ENCODE measurements at places on chromosomes 3 and 15. TPM values are rescaled to one million over a fixed set of nuclear protein-coding genes. Genes with fewer than 3 reads are reported as not detected.

DNA sequence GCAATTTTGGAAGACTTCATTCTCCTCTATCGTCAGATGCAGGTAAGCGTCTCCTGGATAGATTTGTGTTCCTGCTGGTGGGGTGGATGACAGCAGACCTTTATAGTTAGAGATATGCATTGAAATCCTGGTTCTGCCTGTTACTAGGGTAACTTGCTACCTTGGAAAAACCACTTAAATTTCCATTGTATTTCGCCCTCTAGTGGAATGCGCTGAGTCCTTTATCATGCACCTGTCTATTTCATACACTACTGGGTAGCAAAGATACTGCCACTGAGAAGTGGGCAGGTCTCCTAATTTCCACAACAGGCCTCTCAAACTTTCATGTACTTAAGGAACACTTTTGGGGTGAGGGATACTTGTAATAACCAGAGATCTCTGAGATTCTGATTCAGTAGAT lies 209.5 kb upstream of the SUCLG2 start:
- H3K27ac ChIP-seq: no peak overlapping the region
- no peaks in the 10 kb centered on the region for H3K36me3 ChIP-seq
- DNase-seq: no peak

NOX5 gene
- total RNA-seq: not detected

- H3K36me3 ChIP-seq: no peaks in the 10 kb centered on the region
- H3K27me3 ChIP-seq: no peaks in the 10 kb centered on the region
- peak; percentile 40 for DNase-seq
- no peak overlapping the region for H3K27ac ChIP-seq
- H3K4me1 ChIP-seq: peaks cover 5% of the 10 kb centered on the region
These were observed 23.2 kb upstream of the IP6K2 start for GRCh38 chr3:48739955-48740823.

- H3K4me3 ChIP-seq: no peak overlapping the region
- no peaks in the 10 kb centered on the region for H3K4me1 ChIP-seq
- DNase-seq: no peak
- no peaks in the 10 kb centered on the region for H3K27me3 ChIP-seq
These were observed 94.1 kb upstream of the FGF7 start for GRCh38 chr15:49328941-49329340.

DUOXA1 gene
- total RNA-seq: 0.57 TPM

CA12 gene
- total RNA-seq: not detected

GRCh38 chr3:37922721-37923568 lies 61.3 kb downstream of the CTDSPL start:
- H3K27me3 ChIP-seq: peaks cover 6% of the 10 kb centered on the region
- no peak overlapping the region for H3K27ac ChIP-seq
- H3K4me3 ChIP-seq: no peak overlapping the region

DNA sequence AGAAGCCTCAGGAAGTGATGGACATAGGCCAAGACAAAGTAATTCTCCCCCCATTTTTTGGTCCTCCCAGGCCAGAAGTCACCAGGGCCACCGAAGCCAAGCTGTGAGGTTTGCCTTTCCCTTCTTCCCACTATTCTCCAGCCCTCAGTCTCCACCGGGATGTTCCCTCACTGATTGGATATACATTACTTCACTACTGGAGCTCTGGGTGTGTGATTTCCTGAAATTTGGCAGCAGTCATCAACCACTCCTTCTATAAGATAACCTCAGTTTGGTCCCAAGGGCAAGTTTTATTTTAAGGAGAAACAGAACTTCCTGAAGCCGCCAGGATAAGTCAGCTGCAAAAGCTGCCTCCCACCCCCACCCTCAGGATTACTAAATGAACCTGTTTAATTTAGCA lies 11.3 kb downstream of the SLCO2A1 start:
- DNase-seq: no peak
- H3K27ac ChIP-seq: no peak overlapping the region
- H3K36me3 ChIP-seq: peaks cover 3% of the 10 kb centered on the region
- no peaks in the 10 kb centered on the region for H3K4me1 ChIP-seq

GRCh38 chr3:175149675-175150074 lies 290.5 kb downstream of the NAALADL2 start:
- DNase-seq: no peak
- no peak overlapping the region for H3K4me3 ChIP-seq
- H3K27ac ChIP-seq: no peak overlapping the region
- H3K27me3 ChIP-seq: no peaks in the 10 kb centered on the region
- no peaks in the 10 kb centered on the region for H3K36me3 ChIP-seq

DNA sequence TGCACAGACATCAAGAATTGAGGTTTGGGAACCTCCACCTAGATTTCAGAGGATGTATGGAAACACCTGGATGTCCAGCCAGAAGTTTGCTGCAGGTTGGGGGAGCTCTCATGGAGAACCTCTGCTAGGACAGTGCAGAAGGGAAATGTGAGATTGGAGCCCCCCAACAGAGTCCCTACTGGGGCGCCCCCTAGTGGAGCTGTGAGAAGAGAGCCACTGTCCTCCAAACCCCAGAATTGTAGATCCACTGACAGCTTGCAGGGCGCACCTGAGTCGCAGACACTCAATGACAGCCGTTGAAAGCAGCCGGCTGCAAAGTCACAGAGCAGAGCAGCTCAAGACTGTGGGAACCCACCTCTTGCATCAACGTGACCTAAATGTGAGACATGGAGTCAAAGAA lies 34.6 kb upstream of the EPHA6 start:
- H3K36me3 ChIP-seq: no peaks in the 10 kb centered on the region
- no peak for DNase-seq
- no peaks in the 10 kb centered on the region for H3K27me3 ChIP-seq
- H3K27ac ChIP-seq: no peak overlapping the region
- no peaks in the 10 kb centered on the region for H3K4me1 ChIP-seq
- H3K4me3 ChIP-seq: no peak overlapping the region

DNA sequence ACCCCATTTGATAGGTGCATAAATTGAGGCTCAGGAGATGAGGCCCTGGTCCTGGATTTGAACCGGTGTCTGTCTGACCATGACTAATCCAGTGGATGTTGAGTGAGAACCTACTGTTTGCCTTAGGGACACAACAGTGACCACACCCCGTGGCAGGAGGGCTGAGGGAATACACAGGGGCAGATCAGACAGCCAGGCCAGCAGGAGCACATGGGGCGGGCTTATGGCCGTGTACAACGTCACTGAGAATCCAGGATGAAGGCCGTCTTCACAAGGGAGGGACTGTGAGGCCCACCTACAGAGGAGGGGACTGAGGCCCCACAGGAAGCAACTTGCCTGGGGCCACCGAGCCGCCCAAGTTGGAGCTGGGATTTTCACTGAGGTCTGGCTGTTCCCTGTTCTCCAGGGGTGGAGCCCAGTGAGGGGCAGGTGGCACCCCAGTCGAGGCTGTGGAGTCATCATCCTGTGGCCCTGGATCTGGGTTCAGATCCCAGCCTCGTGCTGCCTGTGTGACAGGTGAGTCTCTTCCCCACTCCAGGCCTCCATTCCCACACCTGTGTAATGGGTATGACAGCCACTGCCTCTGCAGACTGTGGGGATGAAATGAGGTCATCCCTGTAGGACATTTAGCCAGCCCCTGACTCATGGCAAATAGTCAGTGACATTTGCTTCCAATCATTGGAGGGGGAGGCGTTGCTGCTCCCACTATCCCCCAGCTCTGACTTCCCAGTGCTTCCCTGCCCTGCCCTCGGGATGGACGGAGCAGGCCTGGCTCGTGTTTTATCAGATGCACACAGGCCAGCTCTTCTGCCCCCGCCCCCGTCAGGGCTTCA lies 6.3 kb upstream of the PLXND1 start:
- no peaks in the 10 kb centered on the region for H3K36me3 ChIP-seq
- no peak for DNase-seq
- no peak overlapping the region for H3K27ac ChIP-seq
- H3K4me3 ChIP-seq: no peak overlapping the region
- no peaks in the 10 kb centered on the region for H3K27me3 ChIP-seq

GRCh38 chr15:40843885-40844695 lies at the start of gene SPINT1:
Gene SPINT1, plus strand, starts transcription at chr15:40844048. Its CDS starts 507 bp downstream, at chr15:40844555.
- peak within 1 kb of the TSS; percentile 90 for H3K4me3 ChIP-seq
- H3K36me3 ChIP-seq: no peaks in the 10 kb centered on the region
- H3K27me3 ChIP-seq: no peaks in the 10 kb centered on the region
- DNase-seq: no peak

- H3K27me3 ChIP-seq: peaks cover 25% of the 10 kb centered on the region
- H3K4me3 ChIP-seq: no peak overlapping the region
- peaks cover 20% of the 10 kb centered on the region for H3K4me1 ChIP-seq
- peaks cover 4% of the 10 kb centered on the region for H3K36me3 ChIP-seq
- H3K27ac ChIP-seq: peak overlapping the region; percentile 78
- no peak for DNase-seq
These were observed 170.2 kb upstream of the TLE3 start for GRCh38 chr15:70267879-70268278.

TTC21A gene
- 3.5 TPM for total RNA-seq

- H3K4me3 ChIP-seq: no peak overlapping the region
- DNase-seq: no peak
- H3K36me3 ChIP-seq: peaks cover 4% of the 10 kb centered on the region
- H3K27ac ChIP-seq: no peak overlapping the region
- peaks cover 19% of the 10 kb centered on the region for H3K27me3 ChIP-seq
- peaks cover 2% of the 10 kb centered on the region for H3K4me1 ChIP-seq
These were observed 19.9 kb upstream of the SYNM start for GRCh38 chr15:99084965-99085364.

DNA sequence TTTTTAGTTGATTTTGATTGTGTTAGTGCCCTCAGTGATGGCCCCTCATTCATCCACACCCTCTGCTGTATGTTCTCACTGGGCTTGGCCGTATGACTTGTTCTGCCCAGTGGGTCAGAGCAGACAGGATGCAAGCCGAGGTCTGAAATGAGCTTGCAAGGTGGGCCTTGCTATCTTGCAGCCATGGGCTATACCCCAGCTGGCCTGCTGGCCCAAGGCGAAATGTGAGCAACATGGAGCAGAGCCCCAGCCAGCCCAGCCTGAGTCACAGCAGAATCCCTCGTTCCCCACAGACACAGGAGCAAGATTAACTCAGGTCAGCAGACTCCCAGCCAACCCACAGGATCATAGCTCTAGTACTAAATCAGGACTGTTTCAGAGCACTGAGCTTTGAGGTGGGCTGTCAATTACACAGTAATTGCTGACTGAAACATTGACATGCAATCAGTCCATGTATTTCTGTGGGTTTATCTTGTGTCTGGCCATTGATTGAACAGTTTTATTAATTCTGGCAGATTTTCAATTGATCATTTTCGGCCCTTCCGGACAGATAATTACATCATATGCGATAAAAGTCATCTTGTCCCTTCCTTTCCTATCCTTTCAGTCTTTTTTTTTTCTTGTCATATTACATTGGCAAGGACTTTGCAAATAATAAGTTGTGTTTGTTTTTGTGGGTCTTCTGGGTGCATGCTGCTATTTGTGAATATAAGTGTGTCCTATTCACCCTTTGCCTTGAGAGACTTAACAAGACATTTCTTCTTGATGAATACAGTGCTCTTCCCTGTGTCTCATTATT lies 27.1 kb downstream of the KLF15 start:
- H3K4me1 ChIP-seq: no peaks in the 10 kb centered on the region
- no peak overlapping the region for H3K4me3 ChIP-seq
- H3K27me3 ChIP-seq: peaks cover 19% of the 10 kb centered on the region
- peaks cover 4% of the 10 kb centered on the region for H3K36me3 ChIP-seq
- H3K27ac ChIP-seq: no peak overlapping the region
- no peak for DNase-seq

- no peak for DNase-seq
- peaks cover 6% of the 10 kb centered on the region for H3K27me3 ChIP-seq
- H3K4me1 ChIP-seq: peaks cover 5% of the 10 kb centered on the region
- H3K36me3 ChIP-seq: no peaks in the 10 kb centered on the region
- H3K4me3 ChIP-seq: no peak overlapping the region
- no peak overlapping the region for H3K27ac ChIP-seq
These were observed 53.2 kb upstream of the IGSF11 start for GRCh38 chr3:119087799-119088198.

MAPKAPK3 gene
- total RNA-seq: 44.7 TPM

ZNF385D gene
- not detected for total RNA-seq

- H3K36me3 ChIP-seq: no peaks in the 10 kb centered on the region
- H3K4me1 ChIP-seq: peaks cover 4% of the 10 kb centered on the region
- H3K27me3 ChIP-seq: no peaks in the 10 kb centered on the region
- no peak overlapping the region for H3K27ac ChIP-seq
- no peak overlapping the region for H3K4me3 ChIP-seq
These were observed 657.5 kb upstream of the DPPA4 start for GRCh38 chr3:109994853-109995252.
